Kidney epithelial cell (primary cell): ENCODE measurements at places on chromosomes 1 and 21. TPM values are rescaled to one million over a fixed set of nuclear protein-coding genes. Genes with fewer than 3 reads are reported as not detected.

Gene SLC25A34
- 0.25 and 0.34 TPM in 2 replicates for total RNA-seq

Gene PBXIP1
- 88.2 and 102 TPM in 2 replicates for total RNA-seq

GRCh38 chr1:24228311-24228710 is 41.2 kb upstream of the IFNLR1 start:
- DNase-seq, result no peak

DNA sequence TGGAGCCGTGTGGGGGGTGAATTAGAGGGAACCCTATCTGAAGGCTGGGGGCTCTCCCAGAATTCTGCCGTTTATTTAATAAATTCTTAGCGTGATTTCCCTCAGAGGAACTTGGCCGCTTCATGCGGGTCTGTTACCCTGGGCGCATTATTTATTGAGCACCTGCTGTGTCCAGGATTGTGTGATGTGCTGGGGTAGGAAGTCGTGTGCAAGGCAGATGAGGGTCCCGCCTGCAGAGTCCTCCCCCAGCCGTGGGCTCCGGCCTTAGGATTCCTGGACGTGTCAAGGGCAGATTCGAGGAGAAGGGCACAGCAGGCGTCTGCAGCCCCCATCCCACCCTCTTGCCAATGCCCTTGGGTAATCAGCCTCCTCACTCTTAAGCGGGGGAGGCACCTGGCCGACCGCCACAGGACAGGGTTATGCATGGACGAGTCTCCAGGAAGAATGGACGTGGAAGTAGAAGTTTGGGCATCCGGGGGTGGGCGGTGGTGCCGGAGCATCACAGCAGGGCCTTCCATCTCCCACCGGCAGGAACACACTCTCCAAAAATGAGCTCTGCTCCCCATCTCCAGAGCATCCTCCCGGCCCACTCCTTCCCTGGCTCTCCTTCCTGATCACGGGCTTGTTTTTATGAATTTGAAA is 233.3 kb upstream of the C1orf174 start:
- no peak for DNase-seq

DNA sequence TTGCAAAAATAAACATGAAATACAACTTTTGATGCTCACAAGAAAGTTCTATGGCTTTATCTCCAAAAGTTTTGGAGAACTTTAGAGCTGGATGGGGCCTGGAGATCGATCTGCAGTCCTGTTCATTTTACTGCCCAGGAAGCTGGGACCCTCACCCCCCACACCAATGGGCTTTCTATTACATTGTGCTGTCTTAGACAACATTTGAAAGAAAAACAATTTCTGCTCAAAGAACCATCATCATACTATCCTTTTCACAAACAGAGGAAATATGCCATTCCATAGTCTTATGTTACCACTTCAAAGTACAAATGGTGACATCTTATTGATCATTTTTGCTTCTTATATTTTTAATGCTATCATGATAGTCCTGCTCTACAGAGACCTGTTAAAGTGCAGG is 2.0 kb upstream of the HNRNPU start:
- no peak for DNase-seq

Gene IFNGR2
- 64.1 and 66.5 TPM in 2 replicates for total RNA-seq

DNA sequence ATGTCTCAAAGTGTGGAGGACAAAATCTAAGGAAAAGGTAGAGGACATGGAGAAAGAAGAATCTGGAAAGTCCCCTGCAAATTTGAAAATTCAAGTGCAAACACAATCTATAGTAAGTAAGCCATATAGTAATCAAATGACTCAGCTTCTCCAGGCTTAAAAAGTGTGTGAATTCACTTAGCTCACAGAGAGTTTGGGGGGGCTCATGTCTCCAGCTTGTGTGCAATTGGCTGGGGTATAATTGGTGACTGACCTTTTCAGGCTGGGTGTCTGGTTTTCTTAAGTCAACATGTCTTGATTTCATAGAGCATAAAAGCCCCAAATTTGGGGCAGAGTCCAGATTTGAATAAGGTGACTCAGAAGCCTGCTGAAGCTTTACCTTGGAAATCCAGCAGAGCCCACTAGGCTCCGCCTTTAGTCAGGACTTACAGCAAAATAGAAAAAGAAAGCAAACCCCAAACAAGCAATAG is 8.6 kb downstream of the CLDN14 start:
- DNase-seq, result no peak

GRCh38 chr1:65198096-65198495 is 50.1 kb downstream of the AK4 start:
- no peak for DNase-seq

DNA sequence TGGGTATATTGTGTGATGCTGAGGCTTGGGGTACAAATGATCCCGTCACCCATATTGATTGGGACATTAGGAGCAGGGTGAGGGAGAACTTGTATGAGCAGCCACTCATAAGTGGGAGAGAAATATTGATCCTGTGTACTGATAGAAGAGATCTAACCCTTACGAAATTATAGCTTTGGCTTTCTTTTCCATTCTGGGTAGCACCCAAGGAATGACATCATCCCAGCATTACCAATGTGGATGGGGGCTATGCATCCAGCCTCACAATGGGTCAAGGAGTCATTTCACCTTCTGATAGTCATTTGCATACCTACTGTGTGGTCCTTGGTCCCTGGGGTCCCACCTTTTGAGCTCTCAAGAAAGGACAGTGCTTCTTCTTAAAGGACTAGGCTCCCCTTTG is 1.9 kb upstream of the NAV1 start:
- no peak for DNase-seq

Gene SHISAL2A
- total RNA-seq, result not detected in 2 replicates

DNA sequence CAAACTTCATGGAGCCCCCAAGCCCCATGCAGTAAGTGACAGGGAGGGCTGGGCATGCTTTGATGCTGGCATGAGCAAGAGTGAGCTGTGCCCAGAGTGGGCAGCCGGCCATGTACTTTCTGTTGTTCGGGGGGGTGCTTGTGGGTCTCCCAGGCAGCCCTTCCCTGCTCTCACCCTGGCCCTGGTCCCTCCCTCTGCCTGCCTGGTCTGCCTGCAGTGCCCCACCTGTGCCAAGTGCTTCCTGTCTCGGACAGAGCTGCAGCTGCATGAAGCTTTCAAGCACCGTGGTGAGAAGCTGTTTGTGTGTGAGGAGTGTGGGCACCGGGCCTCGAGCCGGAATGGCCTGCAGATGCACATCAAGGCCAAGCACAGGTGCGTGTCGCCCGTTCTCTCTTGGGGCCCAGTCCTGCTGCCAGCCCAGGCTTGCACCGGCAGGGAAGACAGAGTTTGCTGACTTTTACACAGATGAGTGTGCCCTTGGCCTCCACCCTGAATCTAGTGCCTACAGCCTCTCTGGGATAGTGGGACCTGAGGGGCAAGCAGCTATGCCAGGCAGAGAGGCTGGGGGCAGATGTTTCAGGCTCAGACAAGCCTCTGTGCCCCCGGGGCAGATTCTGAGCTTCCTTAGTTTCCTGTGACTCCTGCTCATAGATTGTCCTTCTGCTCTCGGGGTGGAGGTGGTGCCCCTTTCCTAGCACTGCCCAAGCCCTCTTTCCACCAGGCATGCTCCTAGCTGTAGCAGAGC is 7.6 kb downstream of the ZBTB48 start:
- DNase-seq, result no peak

- DNase-seq, result no peak
These were observed 49.3 kb downstream of the DOP1B start for GRCh38 chr21:36205962-36206361.

Gene CELA3B
- not detected in 2 replicates for total RNA-seq

GRCh38 chr21:44526096-44526997 is 13.6 kb downstream of the KRTAP10-1 start:
- DNase-seq, result no peak

- no peak for DNase-seq
These were observed 91.6 kb upstream of the CLDN14 start for GRCh38 chr21:36571556-36571955.

Gene NBPF10
- 0.82 and 1.4 TPM in 2 replicates for total RNA-seq

- DNase-seq, result no peak
These were observed 24.9 kb upstream of the MAP1LC3C start for GRCh38 chr1:242023805-242024204.

DNA sequence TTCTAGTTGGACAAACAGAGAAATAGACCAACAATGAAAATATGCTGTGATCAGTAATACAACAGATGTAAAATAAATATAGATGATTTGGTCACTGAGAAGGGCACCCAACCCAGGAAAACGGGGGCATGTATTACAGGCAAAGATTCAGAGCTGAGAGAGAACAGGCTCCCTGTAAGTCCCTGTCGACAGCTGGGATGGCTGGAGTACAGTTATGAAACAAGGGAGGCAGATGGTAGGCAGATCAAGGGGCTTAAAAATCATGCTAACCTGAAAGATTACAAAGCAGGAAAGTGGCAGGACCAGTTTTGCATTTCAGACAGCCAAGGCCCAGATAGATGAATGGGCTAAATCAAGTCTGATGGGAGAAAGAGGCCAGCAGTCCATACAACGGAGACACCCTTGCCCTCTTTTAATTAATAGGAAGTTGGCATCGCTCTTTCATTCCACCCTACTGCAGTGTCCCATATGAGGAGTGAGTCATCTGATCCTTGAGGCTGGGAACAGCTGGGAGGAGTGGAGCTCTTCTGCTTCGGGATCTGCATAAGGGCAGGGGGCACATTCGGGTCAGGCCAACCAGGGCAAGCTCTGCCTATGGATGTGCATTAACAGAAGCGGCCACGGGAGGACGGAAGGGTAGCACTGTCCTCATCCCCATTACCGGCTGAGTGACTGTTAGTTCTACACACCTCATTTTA is 171.1 kb downstream of the DAB1 start:
- no peak for DNase-seq

GRCh38 chr21:37944496-37944895 is 28.2 kb upstream of the KCNJ6 start:
- no peak for DNase-seq

DNA sequence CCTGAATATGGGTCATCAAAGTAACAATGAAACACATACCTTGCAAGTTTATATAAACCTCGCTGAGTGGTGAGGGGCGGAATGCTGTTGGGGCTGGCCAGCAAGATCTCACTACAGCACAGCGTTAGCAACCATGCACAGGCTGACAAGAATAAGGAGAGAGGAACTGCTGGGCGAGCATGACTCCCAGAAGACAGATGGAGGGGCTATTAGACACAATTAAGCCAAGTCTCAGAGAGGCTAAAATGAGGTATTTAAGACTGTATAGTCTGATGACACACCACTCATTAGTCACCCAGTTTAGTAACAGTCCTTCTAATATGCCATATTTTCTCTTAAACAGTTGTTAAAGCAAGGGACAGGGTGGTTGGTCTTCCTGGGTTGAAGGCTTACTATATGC is 340.2 kb upstream of the NR5A2 start:
- no peak for DNase-seq

DNA sequence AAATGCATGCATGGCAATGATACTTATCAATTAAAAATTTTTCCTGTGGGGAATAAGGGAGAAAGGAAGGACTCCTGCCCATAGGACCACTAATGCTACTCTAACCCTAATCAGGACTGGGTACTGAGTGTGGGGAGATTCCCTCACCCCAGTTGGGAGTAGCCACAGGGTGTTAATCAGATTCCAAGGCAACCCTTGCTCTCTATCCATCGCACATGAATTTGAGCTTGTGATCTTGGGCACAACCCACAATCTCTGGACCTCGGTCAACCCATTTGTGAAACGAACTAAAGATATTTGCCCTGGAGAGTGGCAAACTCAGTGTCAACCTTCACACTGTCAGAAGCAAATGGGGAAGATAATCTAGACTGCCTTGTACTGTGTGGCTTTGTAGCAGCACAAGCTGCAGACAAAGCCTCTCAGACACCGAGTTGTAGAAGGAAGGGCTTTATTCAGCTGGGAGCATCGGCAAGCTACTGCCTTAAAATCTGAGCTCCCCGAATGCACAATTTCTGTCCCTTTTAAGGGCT is 69.5 kb downstream of the SERINC2 start:
- no peak for DNase-seq

Gene EIF3I
- 265 and 275 TPM in 2 replicates for total RNA-seq

Gene CLK2
- total RNA-seq, result 21.7 and 24.2 TPM in 2 replicates

DNA sequence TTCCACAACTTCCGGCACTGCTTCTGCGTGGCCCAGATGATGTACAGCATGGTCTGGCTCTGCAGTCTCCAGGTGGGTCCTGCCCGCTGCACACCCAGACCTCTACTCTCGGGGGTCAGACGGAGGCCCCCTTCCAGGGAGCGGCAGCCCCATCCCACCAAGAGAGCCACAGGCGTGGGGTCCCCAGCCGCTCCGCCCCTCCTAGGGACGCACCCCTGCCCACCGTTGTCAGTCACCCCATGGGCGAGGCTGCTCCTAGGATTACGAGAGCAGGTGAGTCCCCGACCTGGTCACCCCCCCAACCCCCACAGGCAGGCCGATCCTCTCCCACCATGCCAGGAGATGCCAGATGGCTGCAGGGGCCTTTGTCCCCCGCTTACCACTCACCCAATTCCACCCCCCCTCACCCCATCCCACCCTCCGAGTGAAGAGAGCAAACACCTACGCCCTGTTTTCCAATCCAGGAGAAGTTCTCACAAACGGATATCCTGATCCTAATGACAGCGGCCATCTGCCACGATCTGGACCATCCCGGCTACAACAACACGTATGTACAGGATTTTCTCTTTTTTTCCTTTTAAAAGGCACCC is 107.0 kb downstream of the PDE9A start:
- DNase-seq, result no peak

GRCh38 chr1:119141020-119141424 is 569 bp upstream of the WARS2 start:
- no peak for DNase-seq

DNA sequence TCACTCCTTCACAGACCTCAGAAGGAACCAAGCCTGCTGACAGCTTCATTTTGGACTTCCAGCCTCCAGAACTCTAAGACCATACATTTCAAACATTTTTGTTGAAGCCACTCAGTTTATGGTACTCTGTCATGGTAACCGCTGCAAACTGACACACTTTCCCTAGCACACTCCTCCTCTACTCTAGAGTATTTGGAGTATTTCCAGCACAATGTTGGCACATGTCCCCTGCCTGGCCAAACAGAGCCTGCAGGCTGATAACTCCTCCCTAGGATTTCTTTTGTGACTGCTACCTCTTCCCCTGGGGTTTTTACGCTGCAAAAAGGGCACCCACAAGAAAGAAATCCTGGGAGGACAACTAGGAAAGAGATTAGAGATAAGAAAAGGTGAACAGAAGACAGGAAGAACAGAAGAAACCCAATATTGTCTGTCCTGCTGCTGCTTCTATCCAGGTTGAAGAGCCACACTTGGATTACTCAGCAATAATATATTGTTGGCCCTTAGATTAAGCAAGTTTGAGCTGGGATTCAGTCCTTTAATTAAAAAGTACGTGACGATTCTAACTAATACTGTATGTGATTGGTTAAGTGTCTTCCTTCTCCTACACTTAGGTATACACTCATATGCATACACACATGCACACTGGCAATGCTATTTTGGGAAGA is 844.1 kb downstream of the LTN1 start:
- no peak for DNase-seq

Gene ANKRD35
- 0.07 TPM in 1 of 2 replicates, not detected in the other for total RNA-seq

DNA sequence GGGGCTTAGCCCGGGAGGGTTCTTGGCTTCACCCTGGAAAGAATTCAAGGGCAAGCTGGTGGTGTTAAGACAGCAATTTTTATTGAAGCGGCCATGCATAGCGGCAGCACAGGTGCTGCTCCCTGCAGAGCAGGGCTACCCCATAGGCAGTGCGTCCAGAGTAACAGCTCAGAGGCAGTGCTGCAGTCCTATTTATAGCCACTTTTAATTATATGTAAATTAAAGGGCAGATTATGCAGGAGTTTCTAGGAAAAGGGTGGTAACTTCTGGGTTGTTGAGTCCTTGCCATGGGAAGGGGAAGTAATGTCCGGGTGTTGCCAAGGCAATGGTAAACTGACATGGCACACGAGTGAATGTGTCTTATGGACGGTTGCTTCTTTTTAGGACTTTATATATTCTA is 57.0 kb downstream of the VPS26C start:
- no peak for DNase-seq

GRCh38 chr1:45043094-45043493 is 31.0 kb downstream of the UROD start:
- DNase-seq, result no peak

Gene MPZ
- total RNA-seq, result 0.14 and 0.54 TPM in 2 replicates
